ENCODE measurements at places on chromosomes 5 and 9. TPM values are rescaled to one million over a fixed set of nuclear protein-coding genes. Genes with fewer than 3 reads are reported as not detected.

GRCh38 chr5:42854795-42855194, 43.1 kb upstream of the SELENOP start:
- H3K27ac ChIP-seq: no peak overlapping the region
- no peaks in the 10 kb centered on the region for H3K36me3 ChIP-seq
- no peaks in the 10 kb centered on the region for H3K4me1 ChIP-seq
- DNase-seq: no peak
- no peak overlapping the region for H3K4me3 ChIP-seq

DNA sequence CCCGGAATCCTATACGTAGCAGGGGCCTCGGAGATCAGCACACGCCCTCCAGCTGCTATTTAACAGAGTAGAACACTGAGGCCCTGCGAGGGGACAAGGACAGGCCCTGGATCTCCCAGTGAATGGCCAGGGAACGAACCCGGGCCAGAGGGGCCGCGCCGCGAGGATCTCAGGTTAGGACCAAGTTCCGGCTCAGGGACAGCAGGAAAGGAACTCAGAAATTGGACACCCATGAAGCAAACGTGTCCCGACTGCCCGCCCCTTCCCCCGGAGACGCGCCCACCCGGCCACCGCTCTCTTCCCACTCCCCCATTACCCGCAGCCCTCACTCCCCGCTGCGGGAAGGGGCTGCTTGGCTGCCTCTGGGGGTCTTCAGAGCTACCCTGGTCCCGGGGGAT, 1.0 kb upstream of the FOXE1 start:
- peaks cover 35% of the 10 kb centered on the region for H3K4me1 ChIP-seq

DNA sequence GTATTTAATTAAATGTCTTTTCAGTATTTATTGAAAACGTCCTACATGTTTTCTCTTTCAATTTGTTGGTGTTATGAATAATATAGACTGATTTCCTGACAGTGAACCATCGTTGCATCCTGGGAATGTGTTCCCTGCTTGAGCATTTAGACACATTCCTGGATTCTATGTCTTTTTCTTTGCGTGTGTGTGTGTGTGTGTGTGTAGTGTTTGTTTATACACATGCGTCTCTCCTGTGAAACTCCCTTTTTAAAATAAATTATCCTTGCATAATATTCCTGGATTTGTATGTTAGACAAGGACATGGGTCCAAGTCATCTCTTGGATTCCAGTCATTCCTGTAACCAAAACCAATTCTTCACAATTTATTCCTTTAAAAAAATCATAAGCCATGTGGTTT, 153.4 kb downstream of the HSPA4 start:
- H3K27me3 ChIP-seq: no peaks in the 10 kb centered on the region
- H3K27ac ChIP-seq: no peak overlapping the region
- H3K36me3 ChIP-seq: no peaks in the 10 kb centered on the region
- H3K4me1 ChIP-seq: no peaks in the 10 kb centered on the region
- H3K4me3 ChIP-seq: no peak overlapping the region
- no peak for DNase-seq

- no peak overlapping the region for H3K27ac ChIP-seq
- no peak for DNase-seq
- H3K4me3 ChIP-seq: no peak overlapping the region
- H3K27me3 ChIP-seq: no peaks in the 10 kb centered on the region
- H3K4me1 ChIP-seq: no peaks in the 10 kb centered on the region
Observed at GRCh38 chr5:33793276-33793675, 98.5 kb downstream of the ADAMTS12 start.

The SMAD5 gene
- 44.0 TPM for total RNA-seq
